NCI-H146 (cell line): ENCODE measurements at places on chromosomes 1 and 21.

DNA sequence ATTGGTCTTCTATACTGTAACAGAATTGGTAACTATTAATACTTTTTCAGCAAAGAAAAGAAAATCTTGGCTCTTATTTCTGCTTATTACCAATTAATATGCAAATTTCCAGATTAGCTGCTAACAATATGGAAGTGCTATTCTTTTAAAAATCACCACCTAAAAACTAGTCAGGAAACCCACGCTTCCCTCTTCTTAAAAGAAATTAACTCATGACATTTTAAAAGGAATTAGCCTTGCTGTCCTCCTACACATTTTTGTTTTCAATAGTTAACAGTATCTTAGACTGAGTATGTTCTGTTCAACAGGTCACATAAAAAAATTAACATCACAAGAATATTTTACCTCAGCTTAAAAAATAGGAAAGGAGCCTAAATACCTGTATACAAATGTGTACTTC is 27.3 kb downstream of the ABL2 start:
- no peak for DNase-seq

DNA sequence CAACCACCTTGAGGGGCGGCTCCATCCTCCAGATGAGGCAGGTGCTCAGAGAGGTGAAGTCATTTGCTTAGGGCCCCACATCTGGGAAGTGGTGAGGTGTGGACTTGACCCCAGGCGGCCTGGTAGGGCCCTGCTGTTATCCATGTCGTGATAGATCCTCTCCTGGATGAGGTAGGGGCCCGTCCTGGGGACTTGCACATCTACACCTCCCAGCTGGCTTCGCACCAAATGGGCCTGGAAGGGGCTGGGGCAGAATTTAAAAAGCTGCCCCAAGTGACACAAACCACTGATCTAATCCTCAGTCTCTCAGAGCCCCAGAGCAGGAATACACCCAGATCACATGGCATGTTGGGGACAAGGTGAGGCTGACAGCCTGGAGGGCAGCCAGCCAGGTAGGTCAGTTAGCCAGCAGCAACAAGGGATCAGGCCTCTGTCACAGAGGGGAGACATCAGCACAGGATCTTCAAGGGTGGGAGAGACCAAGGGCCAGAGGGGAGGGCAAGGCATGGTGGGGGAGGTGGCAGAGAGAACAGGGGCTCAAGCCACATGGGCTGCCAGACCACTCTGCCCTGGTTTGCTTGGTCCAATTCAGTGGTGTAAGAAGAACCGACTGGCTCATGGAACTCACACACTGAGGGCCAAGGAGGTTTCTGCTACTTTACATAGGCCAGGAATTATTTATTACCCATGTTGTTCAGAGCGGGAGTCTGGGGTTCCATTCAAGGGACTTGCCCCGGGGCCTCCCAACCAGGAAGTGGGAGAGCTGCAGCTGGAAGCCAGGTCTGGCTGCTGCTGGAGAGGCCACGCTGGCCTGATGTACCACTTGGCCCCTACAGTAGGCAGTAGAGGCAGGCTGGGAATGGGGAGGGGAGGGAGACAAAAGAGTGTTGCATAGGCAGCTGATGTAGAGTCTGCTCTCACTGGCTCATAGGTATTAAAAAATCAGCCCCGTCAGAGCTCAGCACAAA is 12.1 kb downstream of the LRP8 start:
- no peak for DNase-seq

GRCh38 chr1:101280942-101281654 is 44.3 kb downstream of the S1PR1 start:
- no peak for DNase-seq

DNA sequence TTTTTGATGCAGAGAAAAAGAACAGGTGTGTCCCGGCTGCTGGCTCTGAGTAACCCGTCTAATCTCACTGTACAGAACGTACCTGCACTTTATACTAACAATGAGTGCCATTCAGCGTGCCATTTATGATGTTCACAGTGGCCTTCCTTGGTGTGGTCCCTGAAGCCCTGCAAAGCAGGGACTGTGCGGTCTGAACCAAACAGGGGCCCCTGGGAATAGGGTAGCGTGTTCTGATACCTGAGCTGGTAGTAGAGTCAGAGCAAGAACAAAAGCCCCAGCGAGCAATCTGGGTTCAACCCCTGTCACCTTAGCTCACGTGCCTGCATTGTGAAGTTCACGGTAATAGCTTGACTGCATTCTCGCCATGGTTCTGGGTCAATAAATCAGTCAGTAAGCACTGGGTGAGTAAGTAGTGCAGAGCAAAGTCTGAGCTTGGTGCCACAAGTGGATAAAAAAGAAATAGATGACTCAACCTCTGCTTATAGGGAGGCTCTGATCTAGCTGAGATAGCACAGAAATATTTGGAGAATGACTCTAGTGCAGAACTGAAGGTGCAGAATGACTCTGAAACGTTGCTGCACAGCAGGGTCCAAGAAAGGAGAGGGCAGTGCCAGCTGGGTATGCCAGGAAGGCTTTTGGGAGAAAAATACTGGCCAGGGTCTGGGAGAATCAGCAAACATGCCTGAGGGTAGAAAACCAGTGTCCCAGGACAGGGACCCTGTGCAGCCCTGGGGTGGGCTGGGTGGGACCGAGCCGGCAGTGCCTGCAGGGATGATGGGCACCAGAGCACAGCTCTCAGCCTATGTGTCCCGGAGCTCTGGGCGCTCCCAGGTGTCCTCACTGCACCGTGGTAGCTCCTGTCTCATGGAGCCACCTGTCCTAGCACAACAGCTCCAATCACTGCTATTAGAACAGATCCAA is 125.9 kb downstream of the RHOU start:
- no peak for DNase-seq

- peak; percentile 39 for DNase-seq
Observed at GRCh38 chr1:1230656-1231399, 973 bp downstream of the SDF4 start.

DNA sequence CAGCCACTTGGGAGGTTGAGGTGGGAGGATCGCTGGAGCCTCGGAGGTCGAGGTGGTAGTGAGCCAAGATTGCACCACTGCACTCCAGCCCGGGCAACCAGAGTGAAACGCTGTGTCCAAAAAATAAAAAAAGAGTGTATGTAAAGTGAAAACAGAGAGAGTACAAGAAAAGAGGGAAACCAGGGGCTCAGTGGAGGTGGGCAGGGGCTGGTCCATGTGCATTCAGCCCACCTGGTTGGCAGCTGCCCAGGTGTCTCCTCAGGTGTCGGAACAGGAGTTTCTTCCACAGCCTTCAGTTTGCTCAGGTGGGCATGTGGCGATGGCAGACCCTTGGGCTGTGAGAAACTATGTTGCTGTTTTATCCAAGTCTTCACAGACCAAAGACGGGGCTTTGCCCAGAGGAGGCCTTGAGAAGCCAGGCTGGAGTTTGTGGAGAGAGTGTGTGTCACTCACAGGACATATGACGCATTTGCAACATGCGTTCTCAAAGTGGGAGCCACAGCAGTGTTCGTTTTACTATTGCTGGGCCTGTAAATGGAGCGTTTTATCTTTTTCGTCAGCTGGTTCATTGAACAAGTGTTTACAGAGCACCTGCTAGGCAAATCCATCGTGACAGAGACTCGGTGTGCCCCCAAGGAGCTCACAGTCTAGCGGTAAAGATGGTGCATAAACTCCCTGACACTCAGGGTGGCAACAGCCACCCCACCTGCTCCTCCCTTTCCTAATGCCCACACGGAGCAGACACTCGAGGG is 22.4 kb upstream of the SAMD11 start:
- no peak for DNase-seq

- peak; percentile 9 for DNase-seq
Observed at GRCh38 chr1:201119206-201120197, 7.3 kb upstream of the CACNA1S start.

DNA sequence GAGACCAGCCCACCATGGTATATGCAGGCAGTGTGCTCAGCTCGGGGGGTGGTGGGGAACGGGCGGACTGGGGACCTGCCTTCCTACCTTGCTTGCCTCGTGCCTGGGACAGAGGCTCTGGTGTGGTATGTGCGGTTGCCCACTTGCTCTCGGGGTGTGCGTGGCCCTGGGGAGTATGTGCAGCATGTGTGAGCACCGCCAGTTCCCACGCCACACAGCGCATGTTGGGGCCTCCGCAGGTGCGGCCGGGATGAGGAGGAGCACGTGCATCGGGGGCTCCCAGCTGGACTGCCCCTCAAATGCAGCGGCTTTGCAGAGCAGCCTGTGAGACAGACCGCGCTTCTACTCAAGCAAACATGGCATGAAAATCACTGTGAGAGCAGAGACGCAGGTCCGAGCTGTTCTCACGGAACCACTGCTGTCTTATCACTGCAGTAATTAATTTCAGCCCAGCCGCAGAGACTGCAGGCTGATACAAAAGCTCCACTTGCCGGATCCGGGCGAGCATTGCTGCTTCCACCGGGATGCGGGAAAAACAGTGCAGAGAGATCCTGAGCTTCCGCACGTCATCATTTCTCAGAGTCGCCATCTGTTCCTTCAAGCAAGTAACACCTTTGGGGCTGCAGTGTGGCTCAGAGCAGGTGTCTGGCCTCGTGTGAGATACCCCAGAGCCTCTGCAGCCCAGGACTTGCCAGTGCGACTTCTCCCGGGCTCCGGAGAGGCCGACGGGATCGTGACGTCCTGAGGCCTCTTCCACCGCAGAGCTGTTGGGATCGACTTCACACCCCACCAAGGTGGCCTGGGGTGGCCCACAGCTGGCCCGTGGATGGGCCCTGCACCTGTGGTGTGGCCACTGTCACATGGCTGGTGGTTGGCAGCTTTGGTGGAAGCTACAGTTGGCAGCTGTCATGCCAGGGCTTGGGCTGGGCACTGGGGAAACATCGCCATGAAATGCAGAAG is 92.6 kb upstream of the ACTRT2 start:
- DNase-seq, result no peak

GRCh38 chr21:32878661-32879060 is 107.1 kb upstream of the PAXBP1 start:
- no peak for DNase-seq
